ENCODE measurements at places on chromosomes 1 and 21.

DNA sequence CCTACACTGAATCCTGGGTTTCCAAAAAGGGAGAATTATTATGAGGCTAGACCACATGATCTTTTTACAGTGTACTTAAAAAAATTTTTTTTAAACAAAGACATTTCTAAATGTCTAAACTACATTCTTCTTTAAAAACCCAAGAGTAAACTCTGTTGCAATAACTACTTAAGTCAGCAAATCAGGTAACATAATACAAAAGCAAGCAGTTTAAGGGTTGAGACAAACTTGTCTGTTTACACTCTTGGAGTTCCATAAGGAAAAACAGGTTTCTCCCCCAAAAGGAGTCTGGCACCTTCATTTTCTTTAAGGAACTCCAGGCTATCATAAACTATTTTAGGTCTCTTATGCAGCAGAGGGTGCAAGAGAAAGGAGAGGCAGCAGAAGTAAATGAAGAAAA, 12.5 kb upstream of the ANKRD45 start:
- no peak for DNase-seq

DNA sequence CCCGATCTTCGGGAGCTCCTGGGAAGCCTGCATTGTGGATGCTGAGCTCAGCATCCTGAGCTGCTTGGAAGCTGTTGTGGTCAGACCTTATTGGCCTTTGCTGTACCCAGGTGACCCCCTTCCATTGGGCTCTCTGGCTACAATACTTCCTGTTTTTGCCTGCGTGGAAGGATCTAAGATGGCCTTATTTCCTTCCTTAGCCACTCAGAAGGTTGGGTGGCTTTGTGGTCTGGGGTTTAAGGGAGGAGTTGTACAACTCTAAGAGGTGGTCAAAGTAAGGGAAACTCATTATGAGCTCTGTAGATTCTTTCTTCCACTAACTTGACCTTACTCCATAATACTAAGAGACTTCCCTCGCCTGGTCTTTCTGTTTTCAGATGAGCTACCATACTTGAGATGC, 17.7 kb downstream of the PFKFB2 start:
- no peak for DNase-seq

DNA sequence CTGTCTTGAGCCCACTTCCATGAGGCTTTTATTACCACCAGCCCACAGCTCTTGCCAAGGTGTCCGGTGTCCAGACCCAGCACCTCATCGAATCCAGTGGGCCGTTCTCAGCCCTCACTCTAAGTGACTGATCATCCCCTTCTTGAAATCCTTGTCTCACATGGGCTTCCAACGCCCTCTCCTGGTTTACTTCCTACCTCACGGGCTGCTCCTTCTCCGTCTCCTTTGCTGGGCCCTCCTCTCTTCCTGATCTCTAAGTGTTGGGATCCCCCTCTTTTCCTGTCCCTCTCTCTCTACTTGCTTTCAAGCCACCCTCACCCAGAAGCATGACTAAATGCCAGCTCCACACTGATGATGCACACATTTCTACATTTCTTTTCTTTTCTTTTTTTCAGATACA, 9.0 kb upstream of the RHBG start:
- no peak for DNase-seq

DNA sequence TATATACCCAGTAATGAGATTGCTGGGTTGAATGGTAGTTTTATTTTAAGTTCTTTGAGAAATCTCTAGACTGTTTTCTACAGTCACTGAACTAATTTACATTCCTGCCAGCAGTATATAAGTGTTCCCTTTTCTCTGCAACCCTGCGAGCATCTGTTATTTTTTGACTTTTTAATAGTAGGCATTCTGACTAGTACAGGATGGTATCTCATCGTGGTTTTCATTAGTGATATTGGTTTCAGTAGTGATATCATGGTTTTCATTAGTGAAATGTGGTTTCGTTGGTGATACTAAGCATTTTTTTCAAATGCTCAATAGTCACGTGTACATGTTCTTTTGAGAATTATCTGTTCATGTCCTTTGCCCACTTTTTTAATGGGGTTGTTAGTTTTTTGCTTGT, 316.8 kb downstream of the PTBP2 start:
- no peak for DNase-seq

Data from stimulated activated CD4-positive, alpha-beta T cell treated with anti-CD3 and anti-CD28 coated beads, Interleukin-4, amount 100 ng/mL, for 1 hour (primary cell).